ENCODE measurements at places on chromosomes 4 and X. TPM values are rescaled to one million over a fixed set of nuclear protein-coding genes. Genes with fewer than 3 reads are reported as not detected.

GRCh38 chr4:28926156-28926555 lies 1794.0 kb upstream of the PCDH7 start:
- no peak for DNase-seq

GRCh38 chr4:106021737-106022410 lies 126.6 kb downstream of the NPNT start:
- no peak for DNase-seq

DNA sequence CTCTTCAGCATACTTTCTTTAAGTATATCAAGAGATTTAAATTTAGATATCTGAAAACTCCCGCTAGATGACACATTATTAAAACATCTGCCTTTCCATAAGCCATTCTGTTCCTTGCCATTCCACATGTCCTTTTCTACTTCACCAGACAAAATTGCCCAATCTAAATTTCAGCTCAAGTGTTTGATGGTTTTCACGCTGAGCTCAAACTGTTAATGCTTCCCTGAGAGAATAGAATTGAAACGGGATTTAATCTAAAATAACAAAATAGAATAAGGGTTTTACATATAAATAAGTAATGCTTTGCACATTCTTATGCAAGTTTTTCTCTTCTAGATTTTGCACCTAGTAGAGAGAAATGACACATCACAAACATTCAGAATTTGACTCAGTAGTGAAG lies 764.5 kb upstream of the TENM3 start:
- no peak for DNase-seq

DNA sequence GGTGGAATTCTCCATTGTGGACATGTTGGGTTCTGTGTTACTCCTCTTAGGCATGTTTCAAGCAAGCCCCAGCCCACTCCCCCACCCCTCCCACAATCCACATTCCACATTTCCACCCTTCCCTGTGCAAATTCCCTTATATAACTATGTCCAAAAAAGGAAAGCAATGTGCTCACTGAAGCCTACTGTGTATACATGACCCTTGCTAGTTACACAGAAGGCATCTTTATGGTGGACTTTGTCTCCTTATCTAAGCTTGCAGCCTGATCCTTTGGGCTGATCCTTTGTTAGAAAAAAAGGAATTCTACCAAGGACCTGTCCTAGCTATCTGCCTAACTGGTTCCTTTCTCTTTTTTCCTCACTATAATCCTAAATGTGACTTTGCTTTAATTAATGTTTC lies 796.8 kb downstream of the NLGN4X start:
- DNase-seq, result no peak

- DNase-seq, result no peak
These were observed 3.5 kb upstream of the GSX2 start for GRCh38 chr4:54096295-54096962.

DNA sequence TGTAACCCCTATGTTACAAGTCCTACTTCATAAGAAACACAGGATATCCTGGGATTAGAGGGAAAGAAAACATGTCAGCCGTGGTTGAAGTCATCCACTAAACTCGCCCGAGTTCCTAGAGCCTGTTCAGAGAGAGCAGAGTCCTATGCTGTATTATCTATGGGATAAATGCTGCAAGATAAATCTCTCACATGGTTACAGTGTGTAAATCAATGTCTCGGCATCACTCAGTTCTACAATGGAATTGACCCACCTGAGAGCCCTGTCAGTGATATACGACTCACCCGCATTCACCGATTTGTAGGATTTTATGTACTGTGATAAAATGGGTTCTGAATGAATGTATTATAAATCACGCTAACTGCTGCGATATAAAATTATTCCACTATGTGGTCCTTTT lies 127.8 kb upstream of the ANXA3 start:
- no peak for DNase-seq

- DNase-seq, result no peak
These were observed 900.9 kb upstream of the EPHA5 start for GRCh38 chr4:66571145-66571695.

- DNase-seq, result no peak
These were observed 352.9 kb downstream of the RAPGEF2 start for GRCh38 chr4:159455675-159456237.

Gene TMPRSS11A
- not detected for total RNA-seq

Gene ZDHHC15
- total RNA-seq, result 10.4 TPM

Gene CC2D2A
- 27.2 TPM for total RNA-seq

Gene SEL1L3
- total RNA-seq, result 38.7 TPM

Gene TXK
- total RNA-seq, result 0.27 TPM

Gene ANK2
- 333 TPM for total RNA-seq

Gene ZCCHC18
- 18.1 TPM for total RNA-seq

Gene GPRASP1
- 40.5 TPM for total RNA-seq

Gene IQCM
- not detected for total RNA-seq

All from cerebellum (tissue), 4 donors.